Activated CD4-positive, alpha-beta T cell treated with anti-CD3 and anti-CD28 coated beads for 36 hours (primary cell): ENCODE measurements at places on chromosomes 4 and X. TPM values are rescaled to one million over a fixed set of nuclear protein-coding genes. Genes with fewer than 3 reads are reported as not detected.

DNA sequence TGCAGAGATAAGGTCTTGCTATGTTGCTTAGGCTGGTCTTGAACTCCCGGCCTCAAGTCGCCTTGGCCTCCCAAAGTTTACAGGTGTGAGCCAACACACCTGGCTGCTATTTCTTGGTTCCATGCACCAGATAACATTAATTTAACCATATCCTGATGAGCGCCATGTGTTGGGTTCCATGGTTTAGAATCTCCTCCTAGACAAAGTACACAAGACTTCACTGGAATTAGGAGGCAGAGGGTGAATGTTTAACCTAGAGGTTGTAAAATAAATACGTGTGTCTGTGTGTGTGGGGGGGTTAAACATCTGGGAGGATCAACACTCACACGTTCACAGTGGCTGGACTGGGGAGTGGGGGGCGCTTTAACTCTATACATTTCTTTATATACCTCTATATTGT is 32.4 kb upstream of the SORCS2 start:
- no peak for DNase-seq

DNA sequence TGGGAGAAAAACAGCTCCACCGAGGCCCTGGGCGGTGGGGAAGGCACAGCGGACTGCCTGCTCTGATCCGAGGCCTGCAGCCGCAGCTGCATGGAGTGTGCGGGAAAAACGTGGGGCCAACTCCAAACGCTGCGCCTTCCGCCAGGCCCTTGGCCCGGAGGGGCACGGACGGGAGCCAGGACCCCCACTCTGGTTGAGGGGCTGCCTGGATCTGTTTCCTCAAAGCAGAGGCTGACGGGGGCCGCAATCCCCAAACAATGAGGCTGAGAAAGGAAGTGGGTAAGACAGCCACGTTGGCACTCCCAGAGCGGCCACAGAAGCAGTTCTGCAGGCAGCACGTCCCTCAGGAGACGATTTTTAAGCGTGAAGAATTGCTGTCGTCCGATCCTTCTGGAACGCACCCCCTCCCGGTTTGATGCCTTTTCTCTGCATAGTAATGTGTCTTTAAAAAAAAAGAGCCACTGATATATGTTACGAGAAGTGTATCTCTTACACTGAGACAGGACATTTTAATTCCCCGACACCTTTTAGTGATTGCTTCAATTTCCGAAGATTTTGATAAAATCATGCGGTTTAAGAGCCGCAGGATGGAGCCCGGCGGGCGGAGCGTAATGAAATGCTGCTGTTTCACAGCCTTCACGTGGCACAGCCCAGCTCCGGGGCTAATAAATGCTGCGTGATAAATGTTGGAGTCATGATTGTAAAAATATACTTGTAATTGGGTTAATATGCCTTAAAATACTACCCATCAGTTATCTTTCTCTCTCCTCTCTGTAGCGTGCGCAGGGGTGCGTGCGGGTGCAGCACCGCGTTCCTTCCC is 85.7 kb downstream of the FAM53A start:
- DNase-seq: no peak

DNA sequence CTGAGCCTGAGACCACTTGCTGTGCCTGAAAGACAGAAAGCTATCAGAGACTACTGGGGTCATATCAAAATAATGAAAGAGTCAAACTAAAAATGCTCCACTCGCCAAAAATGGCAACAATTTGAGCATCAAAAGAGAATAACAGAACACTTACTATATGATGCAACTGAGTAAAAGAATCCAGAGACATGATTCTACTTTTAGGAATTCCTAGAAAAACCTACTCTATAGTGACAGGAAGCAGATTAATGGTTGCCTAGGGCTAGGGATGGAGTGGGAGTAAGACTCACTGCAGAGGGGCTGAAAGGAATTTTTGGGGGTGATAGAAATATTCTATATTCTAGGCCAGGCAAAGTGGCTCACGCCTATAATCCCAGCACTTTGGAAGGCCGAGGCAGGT is 29.4 kb upstream of the SLAIN2 start:
- no peak for DNase-seq

DNA sequence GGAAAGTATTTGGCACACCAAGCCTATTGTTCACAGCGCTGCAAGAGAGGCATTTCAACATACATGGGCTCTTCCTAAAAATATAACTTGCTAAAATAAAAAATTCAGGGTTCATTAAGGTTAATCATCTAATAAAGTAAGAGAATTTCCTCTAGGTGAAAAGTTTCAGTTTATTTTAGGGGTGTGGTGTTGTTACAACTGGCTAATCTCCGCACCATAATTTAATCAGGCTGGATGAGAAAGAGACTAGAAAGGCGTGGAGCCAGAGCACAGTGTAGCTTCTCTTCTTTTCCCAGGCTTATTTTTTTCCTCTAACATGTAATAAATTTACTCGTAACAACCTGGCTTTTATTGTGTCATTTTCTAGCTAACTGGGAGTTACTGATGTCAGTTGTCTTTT is 47.9 kb downstream of the FHL1 start:
- no peak for DNase-seq

- DNase-seq: peak; percentile 84
These were observed at the start of gene ACOT9 for GRCh38 chrX:23742697-23743622. TSS of gene ACOT9 (minus strand) at chrX:23743276. CDS start at chrX:23743144, 132 bp downstream.

DNA sequence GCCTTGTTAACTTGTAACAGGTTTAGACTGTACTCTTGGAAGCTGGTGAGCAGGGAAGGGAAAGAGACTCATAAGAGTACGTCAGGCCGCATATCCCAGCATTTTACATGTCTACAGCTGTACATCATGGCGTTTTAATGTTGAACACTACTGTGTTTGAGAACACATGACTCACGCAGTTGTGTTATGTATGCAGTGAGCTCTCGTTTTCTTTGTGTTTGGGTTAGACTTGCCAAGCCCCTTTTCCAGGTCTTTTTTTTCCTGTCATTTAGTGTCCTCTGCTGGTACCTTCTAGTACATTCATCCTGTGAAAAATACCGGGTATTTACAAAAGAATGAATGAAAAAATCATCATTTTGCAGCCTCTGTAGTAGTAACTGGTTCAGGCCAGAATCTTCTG is 35.3 kb downstream of the SMS start:
- no peak for DNase-seq

DNA sequence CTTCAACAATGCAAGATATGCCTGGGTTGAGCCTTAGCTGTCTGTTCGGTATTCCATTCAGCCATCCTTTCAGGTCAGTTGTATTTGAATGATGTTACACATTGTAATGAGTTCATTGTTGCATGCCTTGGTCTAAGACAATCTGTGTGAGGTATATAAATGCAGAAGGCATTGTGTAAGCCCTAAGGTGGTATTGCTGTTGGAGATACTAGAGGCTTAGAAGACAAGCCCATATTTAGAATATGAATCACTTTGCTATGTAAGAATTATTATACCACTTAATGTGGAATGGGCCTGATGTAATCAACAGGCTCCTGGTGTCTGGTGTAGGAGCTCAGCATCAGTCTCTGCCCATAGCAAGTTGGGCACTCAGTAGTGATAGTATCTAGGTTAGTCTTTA is 473.4 kb upstream of the GNPDA2 start:
- no peak for DNase-seq

- DNase-seq: peak; percentile 69
These were observed 1.8 kb downstream of the TBC1D1 start for GRCh38 chr4:37892641-37893040.

DNA sequence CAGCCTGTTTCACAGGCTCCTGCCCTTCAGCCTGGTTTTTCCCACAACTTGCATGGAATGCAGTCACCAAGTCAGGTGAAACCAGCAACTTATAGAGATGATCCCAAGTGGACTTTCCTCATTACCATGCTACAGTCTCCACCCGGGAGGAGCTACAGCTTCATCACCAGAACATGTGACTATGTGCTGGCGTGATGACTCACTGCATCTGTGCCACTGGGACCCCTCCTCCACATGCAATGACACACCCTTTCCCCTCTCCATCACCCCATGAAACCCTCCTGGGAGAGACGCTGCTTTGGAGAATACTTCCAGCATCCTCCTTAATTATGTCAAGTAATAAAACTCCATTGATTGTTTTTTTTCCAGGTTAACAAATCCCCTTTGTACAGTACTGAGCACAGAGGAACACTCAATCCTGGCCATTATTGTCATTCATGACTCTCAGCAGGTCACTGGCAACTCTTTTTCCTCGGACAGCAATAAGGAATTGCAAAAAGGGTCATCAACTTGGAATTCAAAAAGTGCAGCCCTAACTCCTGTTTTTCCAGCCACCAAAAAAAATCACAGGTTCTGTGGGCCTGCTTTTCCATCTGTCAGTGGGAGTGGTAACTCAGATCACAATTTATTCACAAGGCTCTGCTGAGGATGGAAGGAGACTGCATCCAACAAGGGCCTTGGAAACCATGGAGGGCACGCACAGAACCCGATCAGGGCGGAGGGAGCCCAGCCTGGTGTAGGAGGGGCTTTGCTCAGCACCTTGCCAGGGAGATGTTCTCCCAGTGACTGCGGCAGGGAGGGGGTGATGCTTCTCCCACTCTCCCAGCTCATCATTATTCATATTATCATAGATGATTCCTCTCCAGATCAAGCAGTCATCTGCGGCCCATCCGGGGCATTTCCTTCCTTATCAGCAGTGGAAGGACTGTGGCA is 17.4 kb downstream of the QDPR start:
- peak; percentile 48 for DNase-seq

- DNase-seq: no peak
These were observed 76.0 kb upstream of the DHRSX start for GRCh38 chrX:2576793-2577192.

DNA sequence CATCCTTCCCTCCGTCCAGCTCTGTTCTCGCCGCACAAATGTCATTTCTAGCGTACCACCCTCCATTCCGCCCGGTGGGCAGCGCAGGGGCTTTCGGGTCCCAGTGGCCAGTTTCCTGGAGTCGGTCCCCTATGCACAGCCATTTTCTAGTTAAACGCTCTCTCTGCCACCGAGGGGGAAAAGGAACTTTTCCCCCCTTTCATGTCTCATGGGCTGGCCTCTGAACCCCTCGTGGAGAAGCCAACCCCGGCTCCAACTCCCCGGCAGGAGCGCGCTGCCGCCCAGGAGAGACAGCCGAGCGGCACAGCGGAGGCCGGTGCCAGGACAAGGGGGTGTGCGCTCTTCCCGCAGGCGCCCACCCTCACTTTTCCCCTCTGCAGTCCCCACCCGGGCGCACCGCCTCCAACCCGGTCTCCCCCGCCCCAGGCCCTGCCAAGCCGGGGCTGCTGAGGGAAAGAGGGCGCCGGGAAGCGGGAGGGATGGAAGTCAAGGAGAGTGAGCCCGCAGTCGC is 662 bp downstream of the APBB2 start:
- peak; percentile 27 for DNase-seq

DNA sequence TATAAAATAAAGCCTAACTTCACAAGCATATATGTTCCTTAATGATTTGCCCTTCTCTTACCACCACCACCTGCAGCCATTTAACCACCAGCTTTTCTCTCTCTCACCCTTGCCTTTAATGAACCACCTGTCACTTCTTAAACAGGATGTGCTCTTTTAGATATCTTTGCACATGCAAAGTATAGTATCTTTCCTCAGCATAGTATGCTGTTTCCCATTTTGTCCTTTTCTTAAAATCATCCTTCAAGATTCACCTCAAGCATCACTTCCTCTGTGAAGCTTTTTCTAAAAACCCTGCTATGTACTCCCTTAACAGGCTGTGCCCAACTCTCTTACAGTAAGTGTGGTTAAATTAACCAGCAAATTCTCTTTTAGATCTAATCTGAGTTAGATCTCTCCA is 8.2 kb upstream of the CNOT6L start:
- no peak for DNase-seq

- DNase-seq: no peak
These were observed 243.8 kb downstream of the ADAMTS3 start for GRCh38 chr4:72325215-72325614.

DNA sequence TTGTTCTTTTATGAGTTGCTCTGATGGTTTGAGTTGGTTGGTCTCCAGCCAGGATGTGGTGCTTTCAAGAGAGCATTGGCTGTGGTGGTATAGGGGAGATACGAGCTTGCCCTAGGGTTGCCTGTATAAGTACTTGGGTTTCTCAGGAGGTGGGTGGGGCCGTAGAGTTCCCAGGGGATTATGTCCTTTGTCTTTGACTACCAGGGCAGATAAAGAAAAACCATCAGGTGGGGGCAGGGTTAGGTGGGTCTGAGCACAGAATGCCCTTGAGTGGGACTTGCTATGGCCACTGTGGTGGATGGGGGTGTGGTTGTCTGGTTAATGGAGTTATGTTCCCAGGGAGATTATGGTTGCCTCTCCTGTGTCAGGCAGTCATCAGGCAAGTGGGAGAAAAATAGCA is 247.9 kb upstream of the HAND2 start:
- DNase-seq: no peak

DNA sequence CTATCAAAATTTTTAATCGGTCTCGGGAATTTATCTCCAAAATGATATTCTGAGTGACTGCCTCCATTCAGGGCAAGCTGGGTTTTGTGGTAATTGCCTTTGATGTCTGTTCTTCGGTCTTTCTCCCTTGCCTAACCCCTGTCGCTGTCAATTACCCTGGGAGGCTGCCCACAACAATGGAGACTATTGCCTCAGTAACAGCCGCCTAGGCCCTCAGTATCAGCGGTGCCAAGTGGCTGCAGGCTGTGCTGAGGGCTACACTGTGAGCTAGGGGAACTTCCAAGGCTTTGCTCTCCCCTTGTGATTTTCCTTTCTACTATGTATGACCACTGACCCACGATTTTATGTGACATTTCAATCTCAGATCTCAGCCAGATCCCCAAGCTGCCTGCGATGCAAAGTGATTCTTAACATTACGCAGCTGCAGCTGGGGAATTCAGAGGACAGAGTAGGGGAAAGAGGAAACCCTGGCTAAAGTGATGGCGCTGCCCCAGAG is 36.3 kb upstream of the REST start:
- no peak for DNase-seq

DNA sequence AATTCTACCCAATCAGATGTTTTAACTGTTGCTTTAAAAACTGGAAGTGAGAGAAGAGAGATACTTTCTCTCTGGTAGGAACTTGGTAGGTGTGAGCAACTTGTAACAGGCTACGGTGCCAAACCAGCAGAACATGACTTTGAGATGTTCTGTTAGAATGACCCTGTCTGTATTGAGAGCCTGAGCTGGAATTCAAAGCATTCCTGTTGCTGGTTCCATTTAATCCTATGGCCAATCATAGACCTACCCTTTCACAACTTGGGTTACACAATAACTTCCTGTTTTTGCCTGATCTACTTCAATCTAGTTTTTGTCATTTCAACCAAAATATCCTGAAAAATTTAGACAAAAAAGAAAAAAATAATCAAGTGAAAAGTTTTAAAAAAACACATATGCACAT is 1.7 kb upstream of the PRRG1 start:
- no peak for DNase-seq

The PCYT1B gene
- total RNA-seq: 0.44 TPM

The GYPB gene
- total RNA-seq: not detected

The H2BW2 gene
- total RNA-seq: not detected

The DDX53 gene
- total RNA-seq: not detected

The SSX2 gene
- not detected for total RNA-seq

The FRG1 gene
- total RNA-seq: 66.8 TPM

The GABRQ gene
- not detected for total RNA-seq

The USP9X gene
- total RNA-seq: 60.6 TPM
